Effector memory CD8-positive, alpha-beta T cell (primary cell): ENCODE measurements at places on chromosomes 4 and X.

- DNase-seq: no peak
These were observed 1475.5 kb upstream of the AGA start for GRCh38 chr4:178917756-178918155.

GRCh38 chrX:22325096-22325495 lies 52.4 kb downstream of the CBLL2 start:
- DNase-seq: no peak

DNA sequence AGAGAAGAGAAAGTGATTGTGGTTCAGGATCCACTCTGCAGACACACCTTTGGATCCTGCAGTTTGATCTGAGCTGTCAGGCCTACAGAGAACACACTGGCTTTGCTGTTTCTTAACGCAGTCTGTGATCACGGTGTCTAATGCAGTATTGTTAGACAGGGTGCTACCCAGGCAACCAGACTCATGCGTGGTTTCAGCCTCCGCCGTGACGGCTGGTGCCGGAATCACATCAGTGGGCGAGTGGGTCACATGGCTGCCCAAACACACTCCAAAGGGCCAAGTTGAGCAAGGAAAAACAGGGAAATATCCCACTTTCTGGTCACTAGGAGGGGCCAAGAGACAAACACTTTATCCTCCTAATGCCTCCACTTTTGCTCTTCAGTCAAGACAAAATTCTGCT lies 27.5 kb downstream of the CCDC149 start:
- DNase-seq: no peak

GRCh38 chrX:6826856-6827255 lies 291.9 kb upstream of the VCX3A start:
- DNase-seq: no peak

GRCh38 chr4:113869743-113870375 lies 108.3 kb upstream of the CAMK2D start:
- no peak for DNase-seq

- no peak for DNase-seq
These were observed 8.1 kb downstream of the POU4F2 start for GRCh38 chr4:146646593-146647325.

GRCh38 chr4:79673377-79673776 lies 265.3 kb upstream of the GK2 start:
- no peak for DNase-seq

DNA sequence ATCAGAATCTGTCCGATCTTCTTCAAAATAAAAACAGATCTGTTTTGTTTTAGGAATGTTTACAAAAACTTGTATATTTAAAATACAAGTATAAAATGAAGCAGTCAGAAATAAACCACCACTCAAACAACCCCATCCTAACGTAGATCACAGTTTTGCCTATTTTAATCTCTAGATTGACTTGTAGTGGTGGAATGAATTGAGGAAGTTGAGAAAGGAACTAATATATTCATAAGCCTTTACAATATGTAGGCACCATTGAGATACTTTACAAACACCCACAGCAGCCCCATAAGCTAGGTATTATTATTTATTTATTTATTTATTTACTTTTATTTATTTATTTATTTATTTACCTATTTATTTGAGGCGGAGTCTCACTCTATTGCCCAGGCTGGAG lies 52.3 kb upstream of the KLF3 start:
- DNase-seq: no peak

DNA sequence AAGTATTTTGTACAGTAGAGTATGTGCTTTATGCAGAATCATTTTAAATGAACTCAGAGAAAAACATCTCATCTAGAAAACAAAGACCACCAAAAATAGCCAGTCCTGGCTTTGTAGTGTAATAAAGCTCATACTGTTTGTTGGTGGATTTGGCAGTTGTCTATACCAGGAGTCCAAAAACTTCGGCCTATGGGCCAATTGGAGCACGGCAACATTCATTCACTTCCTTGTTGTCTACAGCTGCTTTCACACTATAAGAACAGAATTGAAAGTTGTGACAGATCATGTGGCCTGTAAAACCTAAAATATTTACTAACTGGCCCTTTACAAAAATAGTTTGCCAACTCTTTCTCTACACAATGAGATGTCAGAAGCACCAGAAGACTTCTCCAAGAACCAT lies 5.3 kb downstream of the FBXW7 start:
- DNase-seq: no peak

DNA sequence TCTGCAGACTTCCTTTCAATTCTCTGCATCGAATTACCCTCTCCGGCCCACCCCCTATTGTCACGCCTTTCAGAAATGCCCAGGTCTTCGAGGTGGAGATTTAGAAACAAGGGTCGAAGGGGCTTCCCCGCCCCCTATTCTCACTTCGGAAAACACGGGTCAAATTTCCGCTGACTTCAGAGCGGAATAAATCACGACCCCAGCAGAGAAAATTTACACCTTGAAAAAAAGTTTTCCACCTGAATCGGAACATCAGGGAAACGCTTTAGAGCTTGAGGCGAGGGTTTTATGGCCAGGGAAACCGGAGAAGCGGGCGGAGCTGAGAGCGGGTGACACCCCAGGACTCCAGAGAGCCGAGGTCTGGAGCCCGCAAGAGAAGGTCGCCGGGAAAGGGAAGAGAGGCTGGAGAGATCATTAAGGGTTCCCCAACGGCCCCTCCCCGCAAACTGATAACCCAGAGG lies 1.6 kb downstream of the SHISA3 start:
- DNase-seq: no peak

DNA sequence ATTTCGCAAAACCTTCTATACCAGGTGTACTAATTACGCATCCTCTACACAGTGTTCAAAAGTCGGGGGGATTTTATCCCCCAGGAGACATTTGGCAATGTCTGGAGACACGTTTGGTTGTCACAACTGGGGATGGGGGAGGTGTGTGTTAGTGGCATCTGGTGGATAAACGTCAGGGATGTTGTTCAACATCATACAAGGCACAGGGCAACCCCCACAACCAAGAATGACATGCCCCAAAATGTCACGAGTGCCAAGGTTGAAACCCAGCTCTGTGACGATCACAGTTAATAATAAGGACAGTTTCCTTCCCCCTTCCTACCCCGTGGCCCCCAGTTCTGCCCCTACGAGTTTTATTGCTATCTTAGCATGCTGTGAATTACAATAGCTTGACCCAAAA lies 15.9 kb upstream of the SEL1L3 start:
- DNase-seq: no peak

DNA sequence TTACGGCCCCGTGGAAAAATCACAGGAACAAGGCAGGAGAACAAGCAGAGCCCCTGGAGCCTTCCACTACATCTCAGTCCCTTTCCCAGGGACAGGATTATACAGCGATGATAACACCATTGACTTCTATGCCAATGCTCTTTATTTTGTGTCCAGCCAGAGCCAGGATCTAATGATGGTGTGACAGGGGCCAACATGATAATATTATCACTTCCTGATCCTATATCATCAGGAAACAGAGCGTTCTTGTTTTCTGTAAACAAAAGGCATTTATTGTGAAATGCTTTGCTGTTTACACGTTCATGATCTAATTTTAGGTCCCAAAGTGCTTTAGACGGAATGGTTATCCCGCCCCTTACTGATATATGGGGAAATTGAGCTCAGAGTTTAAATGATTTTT lies 12.8 kb downstream of the TMPRSS11E start:
- no peak for DNase-seq

DNA sequence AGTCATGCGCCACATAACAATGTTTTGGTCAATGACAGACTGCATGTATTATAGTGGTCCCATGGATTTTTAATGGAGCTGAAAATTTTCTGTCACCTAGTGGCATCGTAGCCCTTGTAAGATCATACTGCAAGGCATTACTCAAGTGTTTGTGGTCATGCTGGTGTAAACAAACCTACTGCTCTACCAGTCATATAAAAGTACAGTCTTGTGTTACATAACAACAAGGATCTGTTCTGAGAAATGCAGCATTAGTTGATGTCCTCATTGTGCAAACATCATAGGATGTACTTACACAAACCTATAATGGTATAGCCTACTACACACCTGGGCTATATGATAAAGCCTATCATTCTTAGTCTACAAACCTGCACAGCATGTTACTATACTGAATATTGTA lies 34.6 kb downstream of the COX18 start:
- DNase-seq: no peak

DNA sequence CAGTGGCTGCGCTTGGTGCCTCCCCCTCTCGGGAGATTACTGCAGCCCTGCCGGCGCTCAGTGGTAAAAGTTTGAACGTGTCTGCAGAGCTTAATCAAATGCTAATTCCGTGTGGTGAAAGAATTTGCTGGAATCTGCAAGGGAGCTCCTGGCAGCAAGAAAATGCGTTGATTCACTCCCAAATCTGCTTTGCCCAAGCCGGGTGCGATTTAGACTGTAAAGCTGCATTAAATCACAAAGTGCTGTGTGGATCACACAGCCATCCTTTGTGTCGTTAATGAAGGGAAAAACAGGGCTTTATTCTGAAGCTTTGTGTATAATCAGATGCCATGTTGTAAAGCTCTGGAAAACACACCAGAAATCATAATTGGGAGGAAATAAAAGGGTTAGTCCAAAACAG lies 444.1 kb downstream of the BCOR start:
- DNase-seq: no peak

- no peak for DNase-seq
These were observed 8.4 kb upstream of the AMOT start for GRCh38 chrX:112849016-112849415.

GRCh38 chr4:101102114-101102742 lies 245.1 kb downstream of the PPP3CA start:
- no peak for DNase-seq

- no peak for DNase-seq
These were observed 14.4 kb upstream of the TLR8 start for GRCh38 chrX:12891915-12892506.

DNA sequence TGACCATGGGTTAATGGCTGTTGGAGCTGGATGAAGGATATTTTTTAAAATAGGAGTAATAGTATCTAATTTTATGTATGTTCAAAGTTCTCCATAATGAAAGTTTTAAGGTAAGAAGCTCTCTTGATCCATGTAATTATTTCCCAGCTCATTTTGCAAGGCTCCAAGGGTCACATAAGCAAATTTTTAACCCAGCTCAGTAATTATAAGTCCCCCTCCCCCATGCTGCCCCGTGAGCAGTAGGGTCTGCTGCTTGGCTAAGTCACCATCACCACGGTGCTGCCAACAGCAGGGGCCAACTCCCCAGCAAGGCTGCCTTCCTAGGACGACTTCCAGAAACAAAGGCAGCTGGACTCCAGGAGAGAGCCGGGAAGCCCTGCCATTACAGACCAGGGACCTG lies 340.0 kb downstream of the FBXW7 start:
- DNase-seq: no peak

- no peak for DNase-seq
These were observed 23.3 kb downstream of the SPARCL1 start for GRCh38 chr4:87505862-87506261.

DNA sequence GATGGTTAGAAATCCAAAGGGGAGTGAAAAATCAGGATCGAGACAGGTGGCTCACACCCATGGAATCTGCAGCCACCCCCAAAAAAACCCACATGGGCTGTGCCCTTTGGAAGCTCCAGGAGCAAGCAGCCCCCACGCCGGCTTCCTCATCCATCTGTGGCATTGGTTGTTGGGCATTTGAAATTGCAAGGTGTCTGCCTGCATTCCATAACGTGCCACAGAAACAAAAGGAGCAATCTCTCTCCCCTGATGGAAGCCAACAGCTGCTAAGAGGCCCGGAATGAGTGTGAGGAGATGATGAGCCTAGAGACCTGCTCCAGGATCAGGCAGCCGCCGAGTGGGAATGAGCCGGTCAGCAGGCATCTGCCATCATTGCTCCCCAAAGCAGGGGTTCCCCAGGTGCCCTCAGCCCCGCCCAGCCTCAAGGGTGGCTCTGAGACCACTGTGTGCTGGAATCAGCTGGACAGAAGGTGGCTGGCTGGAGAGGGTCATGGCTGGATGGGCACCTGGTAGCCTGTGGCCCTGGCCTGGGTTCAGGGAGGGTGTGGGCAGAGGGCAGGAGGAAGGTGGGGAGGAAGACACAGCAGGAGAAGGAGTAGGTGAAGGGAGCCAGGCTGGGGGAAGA lies 113.2 kb downstream of the CRLF2 start:
- no peak for DNase-seq

DNA sequence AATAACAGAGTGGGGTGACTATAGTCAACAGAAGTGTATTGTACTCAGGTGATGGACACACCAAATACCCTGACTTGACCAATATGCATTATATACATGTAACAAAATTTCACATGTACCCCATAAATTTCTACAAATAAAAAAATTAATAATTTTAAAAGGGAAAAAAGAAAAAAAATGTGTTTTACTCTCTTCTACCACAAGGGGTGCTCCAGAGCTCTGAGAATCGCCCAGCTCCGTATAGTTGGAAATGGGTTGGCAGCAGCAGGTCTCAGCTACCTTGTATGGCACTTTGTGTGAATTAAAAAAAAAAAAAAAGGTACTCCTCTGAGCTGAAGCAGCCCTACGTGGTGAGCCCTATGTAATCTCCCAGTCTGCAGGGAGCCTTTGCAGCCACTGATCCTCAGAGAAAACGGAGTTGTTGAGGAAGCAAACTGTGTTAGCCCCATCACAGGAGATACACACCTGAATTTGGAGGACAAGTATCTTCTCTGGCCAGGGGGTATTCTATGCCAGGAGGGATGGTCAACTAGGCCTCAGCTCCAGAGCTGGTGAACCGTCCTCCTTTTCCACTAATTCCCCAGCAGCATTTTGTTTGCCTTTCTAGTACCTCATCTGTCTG lies 17.2 kb upstream of the POLA1 start:
- no peak for DNase-seq

DNA sequence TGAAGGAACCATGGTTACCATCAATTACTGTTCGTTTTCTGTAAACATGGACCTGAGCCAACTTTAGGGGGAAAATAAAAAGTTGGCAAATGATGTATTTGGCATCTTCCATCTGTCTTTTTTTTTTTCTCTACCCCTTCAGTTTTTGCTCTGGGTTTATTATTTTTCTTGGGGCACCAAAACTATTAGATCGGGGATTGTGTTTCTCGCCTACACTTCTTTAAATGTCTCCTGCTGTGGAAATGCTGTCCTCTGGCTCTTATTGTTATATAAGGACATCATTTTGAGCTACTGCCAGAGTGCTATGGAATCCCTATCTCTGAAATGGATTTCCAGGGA lies 234.0 kb upstream of the SLIT2 start:
- no peak for DNase-seq

DNA sequence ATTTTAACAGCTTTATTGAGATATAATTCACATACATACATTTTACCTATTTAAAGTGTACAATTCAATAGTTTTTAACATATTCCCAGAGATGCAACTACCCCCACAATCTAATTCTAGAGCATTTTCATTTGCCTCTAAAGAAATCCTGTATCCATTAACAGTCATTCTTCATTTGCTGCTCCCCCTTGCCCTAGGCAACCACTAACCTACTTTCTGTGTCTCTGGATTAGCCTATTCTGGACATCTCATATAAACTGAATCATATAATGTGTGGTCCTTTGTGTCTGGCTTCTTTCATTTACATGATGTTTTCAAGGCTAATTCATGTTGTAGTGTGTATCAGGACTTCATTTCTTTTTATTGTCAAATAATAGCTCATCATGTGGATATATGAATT lies 105.1 kb upstream of the GRPR start:
- no peak for DNase-seq

DNA sequence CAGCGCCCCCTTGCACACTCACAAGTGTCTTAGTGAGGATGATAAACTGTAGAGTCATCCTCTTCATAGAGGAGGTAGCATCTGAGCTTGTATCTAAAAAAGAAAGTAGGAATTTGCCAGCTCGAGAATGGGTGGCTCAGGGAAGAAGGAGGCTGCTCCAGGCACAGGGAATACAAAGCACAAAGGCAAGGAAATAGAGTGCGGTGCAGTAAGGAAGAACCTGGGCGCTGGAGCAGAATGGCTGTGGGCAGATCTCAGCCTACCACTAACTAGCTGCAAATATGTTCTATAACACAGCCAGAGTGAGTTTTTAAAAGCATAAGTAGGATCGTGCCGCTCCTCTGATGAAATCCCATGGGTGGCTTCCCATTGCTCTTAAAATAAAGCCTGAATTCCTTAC lies 61.6 kb upstream of the MAPK10 start:
- no peak for DNase-seq
